ENCODE measurements at places on chromosomes 7 and 10.
A peak's percentile ranks its signal among the peaks of the same experiment; 100 is the strongest.

DNA sequence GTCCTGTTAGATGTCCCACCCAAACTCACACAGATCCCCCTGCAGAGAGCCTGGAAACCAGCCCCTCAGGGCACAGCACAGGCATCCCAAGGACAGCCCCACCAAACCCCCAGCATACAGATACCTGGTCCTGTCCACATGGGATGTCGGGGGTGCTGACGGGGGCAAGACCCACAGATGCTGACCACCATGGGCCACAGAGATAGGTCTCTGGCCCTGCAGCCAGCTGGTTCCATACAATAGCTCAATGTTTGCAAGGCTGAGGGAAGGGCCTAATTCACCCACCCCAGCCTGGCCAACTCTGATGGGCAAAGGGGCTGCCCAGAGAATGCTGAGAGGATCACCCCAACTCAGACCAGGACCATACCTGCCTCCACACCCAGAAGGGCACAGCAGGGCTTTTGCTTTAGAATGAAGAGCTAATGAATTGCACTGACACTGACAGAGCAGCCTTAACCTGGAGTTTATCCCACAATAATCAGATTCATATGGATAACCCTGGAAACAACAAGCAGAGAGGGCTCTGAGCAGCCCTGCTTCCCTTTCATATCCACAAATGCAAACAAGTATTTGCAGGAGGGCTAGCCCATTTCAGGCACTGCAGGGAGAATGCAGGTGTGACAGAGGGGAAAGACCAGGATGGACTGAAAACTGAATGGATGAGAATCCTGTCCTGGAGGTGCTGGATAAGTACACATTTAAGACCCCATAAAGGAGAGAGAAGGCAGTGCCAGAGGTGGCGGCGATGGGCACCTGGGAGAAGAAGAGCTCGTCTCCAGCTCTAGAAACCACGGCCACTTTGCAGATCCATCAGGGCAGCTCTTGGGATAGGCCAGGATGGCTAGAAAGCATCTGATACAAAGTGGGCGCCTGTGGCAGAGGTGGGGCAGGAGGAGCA is 126.7 kb downstream of the TNS3 start:
- DNase-seq = no peak

DNA sequence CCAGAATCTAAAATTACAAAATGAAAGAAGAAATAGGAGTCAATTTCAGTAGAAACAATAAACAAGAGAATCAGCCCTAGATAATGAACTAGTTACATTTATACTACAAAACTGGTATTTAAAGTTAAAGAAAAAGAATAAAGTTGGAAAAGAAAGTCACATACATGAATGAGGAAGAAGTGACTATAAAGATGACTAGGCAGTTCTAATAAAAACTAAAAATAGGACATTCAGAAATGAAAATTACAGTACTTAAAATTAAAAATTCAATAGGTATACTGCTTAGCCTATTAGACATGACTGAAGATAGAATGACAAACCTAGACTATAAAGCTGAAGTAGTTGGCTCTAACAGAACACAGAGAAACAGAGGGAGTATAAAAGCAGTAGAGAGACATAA is 108.8 kb downstream of the AHR start:
- no peak for DNase-seq

- no peak for DNase-seq
Observed at GRCh38 chr7:55423277-55423711, 58.2 kb downstream of the LANCL2 start.

GRCh38 chr10:110005719-110006118 is 2.1 kb upstream of the ADD3 start:
- DNase-seq = peak; percentile 7

GRCh38 chr7:45416846-45417245 is 157.3 kb upstream of the ADCY1 start:
- no peak for DNase-seq

DNA sequence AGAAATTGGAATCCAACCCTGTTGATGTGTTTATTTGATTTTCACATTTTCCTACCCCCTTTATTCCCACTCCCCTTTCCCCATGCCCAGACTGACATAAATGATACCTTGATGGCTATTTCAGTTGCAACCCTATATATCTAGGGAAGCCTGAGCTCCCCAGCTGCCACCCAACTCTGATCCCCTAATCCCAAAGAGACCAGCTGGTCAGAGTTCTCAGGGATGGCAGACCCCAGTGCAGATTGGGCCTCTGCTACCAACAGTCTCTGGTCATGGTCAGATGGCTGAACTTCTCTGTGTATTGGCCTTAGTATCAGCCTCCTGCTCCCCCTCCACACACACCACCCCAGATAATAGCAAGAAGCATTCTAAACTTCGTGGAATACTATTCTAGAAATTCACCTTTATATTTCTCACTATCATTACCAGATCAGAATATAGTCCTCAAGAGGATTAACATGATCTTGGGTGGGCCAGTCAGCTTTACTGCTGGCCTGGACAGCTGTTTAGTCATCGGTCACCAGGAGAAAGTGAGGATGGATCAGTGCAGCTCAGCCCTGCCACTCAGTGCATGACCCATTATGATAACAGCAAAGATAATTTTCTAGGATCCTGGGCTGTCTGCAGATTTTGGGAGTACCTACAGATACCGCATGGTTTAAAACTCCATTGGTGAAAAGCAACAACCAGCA is 24.5 kb upstream of the BTRC start:
- DNase-seq = no peak

GRCh38 chr7:42461537-42461936 is 224.5 kb upstream of the GLI3 start:
- DNase-seq = no peak

DNA sequence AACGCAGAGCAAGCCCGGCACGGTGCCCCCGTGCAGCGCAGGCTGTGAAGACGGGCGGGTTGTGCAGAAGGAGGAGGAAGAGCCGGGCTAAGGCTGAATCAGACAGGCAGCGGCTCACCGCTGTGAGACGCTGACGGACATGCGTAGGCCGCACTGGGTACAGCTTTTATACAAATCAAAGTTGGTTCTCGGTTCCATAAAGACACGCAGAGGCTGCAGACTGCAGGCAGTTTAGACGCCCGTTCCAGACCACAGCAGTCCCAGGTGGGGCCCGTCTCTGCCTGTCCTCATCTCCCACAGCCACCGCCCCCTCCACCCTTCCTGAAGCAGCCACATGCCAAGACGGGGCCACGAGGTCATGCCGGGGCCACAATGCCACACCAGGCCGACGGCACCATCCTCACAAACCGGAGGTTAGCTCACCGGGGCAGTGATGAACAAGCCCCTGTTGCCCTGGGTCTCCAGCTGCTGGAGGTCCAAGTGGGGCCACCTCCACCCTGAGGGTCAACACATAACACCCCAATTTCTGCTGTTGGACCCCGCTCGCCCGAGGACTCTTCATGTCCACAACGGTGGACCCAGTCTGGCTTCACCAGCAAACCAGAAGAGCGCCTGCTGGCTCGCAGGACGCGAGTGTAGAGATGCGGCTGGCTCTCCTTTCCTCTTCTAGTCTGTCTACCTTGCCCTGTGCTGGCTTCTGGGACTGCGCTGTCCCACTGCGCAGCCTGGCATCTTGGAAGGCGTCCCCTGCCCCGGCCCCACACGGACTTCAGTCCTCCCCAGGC is 227.2 kb downstream of the ELFN1 start:
- DNase-seq = no peak

DNA sequence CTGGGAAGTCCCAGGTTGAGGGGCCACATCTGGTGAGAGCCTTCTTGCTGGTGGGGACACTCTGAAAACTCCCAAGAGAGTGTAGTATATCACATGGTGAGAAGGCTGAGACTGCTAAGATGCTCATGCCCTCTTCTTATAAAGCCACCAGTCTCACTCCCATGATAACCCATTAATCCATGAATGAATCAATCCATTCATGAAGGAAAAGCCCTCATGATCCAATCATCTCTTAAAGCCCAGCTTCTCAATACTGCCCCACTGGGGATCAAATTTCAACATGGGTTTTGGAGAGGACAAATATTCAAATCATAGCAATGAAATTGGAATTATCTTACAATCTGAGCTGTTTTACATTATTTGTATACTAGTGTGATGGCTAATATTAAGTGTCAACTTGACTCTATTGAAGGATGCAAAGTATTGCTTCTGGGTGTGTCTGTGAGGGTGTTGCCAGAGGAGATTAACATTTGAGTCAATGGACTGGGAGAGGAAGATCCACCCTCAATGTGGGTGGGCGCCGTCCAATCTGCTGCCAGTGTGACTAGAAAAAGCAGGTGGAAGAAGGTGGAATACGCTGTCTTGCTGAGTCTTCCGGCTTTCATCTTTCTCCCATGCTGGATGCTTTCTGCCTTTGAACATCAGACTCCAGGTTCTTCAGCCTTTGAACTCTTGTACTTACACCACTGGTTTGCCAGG is 14.3 kb upstream of the UBE2D1 start:
- DNase-seq = no peak

- DNase-seq = no peak
Observed at GRCh38 chr10:101140084-101140949, 9.2 kb downstream of the TLX1 start.

- no peak for DNase-seq
Observed at GRCh38 chr10:128727114-128727513, 600.9 kb upstream of the MKI67 start.

DNA sequence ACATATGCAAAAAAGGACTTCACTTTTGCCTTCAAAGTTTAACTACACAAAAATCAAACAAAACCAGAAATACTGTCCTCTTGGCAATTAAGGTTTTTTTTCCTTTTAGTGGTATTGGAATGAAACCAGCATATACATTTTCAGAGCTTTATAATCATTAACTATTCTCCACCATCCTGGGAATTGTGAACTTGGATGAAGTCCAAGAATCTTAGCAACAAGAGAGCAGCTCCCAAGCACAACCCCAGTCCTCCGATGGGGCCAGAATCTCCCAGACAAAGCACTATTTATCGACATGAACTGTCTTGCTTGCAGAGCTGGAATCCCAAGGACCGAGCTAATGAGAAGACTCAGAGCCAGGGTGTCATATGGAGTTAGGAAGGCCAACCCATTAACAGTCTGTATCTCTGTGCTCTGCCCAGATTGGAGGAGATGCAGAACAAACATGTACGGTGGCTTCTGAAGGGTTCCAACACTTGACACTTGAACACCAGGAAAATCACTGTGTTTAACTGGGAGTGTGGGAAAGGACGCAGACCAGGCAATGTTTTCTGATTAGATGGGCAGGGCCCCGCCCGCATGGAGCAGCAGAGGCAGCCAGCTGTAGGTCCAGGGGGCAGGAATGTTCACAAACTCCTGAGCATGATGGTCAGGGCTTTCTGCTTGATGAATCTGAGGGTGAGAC is 35.5 kb downstream of the PPP1R3C start:
- no peak for DNase-seq

DNA sequence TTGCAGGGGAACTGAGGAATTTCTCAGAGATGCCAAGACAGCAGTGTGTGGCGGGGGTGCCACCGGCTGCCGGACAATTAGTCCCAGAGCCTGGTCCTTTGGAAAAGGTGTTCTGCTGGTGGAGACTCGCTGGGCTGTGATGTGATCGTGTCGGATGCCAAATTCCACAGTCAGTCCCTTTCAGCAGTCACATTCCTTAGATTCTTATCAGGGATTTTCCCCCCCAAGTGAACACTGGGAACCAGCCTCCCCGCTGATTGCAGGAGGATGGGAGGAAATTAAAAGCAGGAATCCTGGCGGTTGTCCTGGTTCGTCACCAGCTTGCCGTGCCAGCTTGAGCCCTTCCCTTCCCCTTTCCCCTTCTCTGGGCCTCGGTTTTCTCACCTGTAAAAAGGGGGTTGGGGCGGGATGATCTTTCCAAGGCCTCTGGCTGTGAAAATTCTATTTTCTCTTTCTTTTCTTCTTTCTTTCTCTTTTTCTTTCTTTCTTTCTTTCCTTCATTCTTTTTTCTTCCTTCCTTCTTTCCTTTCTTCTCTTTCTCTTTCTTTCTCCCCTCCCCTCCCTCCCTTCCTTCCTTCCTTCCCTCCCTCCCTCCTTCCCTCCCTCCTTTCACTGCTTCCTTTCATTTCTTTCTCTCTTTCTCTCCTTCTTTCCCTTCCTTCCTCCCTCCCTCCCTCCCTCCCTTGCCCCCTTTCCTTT is 39.6 kb downstream of the COL26A1 start:
- no peak for DNase-seq
